AML-193 (cell line): ENCODE measurements at places on chromosomes 5 and 9.

GRCh38 chr9:73050065-73050816 is 97.4 kb upstream of the ALDH1A1 start:
- no peak for DNase-seq

DNA sequence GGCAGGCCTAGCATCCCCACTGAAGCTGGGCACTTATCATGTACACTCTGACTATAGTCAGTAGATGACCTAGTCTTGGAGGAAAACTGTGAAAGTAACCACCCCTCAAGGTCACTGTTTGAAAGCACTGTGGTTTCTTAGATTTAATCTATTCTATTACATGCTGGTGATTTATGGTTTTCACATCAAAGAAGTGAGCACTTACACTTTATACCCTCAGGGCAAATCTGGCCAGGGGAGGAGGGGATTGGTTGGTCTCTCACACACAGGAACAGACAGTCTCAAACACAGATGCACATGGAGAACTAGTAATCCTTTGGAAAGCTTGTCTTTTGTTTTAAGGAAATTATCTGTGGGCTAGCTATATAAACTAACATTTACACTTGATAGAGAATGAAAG is 17.9 kb upstream of the SPIN1 start:
- DNase-seq = no peak

- no peak for DNase-seq
Measured at GRCh38 chr9:72228282-72228681, 79.0 kb downstream of the GDA start.

- DNase-seq = no peak
Measured at GRCh38 chr9:128554155-128554862, 1.9 kb downstream of the SPTAN1 start.

GRCh38 chr5:108639366-108639765 is 108.3 kb upstream of the FER start:
- DNase-seq = no peak

GRCh38 chr5:1344975-1345838 is at the start of gene CLPTM1L:
CLPTM1L (minus strand) TSS chr5:1345099; CDS start chr5:1344841, 258 bp downstream.
- DNase-seq = peak; percentile 62

DNA sequence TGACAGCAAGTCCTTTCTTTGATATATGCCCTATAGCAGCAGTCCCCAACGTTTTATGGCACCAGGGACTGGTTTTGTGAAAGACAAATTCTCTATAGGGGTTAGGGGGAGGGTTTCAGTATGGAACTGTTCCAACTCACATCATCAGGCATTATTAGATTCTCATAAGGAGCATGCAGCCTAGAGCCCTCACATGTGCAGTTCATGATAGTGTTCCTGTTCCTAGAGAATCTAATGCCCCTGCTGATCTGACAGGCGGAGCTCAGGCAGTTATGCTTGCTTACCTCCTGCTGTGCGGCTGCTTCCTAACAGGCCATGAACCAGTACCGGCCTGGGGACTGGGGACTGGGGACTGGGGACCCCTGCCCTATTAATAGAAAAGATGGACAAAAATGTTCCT is 2.7 kb upstream of the RAPGEF6 start:
- DNase-seq = no peak

- DNase-seq = no peak
Measured at GRCh38 chr5:1432296-1432695, 12.9 kb downstream of the SLC6A3 start.

DNA sequence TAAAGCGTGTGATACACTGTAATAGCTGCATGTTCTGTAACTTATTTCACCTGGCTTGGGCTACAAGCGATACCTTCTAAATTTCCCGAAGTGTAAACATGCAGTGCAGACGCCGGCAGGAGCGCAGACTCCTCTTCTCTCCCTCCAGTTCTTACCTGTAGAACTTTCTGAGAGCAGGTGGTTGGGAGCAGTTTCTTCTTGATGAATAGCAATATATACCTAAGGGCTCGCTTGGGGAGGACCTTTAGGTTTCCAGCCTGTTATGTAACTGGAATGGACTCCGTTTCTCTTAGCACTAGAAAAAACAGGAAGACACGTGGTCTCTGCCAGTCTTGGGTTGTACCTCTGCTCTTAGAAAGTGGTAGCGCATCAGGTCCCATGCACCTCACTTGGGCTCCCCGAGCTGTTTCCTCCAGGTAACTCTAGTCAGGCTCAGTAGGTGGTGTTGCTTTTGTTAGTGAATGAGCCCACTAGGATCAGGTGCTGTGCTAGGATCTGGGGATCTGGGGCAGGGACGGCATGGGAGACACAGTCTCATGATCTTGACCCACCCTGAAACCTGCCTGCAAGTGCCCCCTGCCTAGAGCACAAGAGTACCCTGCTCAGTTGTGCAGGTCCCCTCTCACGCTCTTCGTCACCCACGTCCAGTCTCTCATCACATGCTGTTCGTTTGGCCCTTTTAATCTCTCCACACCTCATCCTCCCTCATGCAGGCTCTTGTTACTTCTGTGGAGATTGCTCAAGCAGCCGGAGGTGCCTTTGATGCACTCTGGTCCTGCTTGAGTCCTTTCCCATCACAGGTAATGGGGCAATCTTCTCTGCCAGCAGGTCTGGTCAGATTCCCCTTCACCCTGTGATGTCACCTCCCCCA is 2.8 kb downstream of the TENT4A start:
- DNase-seq = peak; percentile 41

- peak; percentile 33 for DNase-seq
Measured at GRCh38 chr9:131503626-131504465, 1.1 kb downstream of the POMT1 start.

- DNase-seq = peak; percentile 59
Measured at GRCh38 chr5:178467568-178468195, 122.5 kb downstream of the COL23A1 start.

DNA sequence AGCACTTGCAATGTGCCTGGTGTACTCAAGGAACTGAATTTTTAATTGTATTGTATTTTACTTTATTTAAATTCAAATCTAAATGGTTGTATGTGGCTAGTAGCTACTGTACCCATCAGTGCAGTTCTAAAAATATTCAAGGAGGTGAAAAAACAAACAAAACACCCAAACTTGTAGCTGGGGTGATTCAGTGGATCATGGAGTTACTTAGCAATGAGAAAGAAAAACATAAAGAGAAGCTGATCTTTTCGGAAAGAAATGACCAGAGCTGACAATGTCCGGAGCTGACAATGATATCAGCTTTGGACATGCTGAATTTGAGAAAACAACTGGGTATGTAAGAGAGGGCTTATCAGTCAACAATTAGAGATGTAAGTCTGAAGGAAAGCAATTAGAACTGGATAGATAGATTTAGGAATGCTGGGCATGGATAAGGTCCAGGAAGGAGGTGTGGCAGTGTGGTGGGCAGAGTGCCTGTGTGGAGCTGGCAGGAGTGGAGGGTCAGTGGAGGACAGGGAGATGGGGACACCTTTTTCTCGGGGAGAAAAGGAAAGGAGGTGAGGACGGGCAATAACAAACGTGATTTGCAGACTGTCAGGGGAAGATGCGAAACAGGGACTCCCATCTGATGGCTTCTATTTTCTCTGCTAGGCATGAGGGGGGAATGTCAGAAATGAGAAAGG is 113.2 kb downstream of the DCP2 start:
- DNase-seq = no peak

- no peak for DNase-seq
Measured at GRCh38 chr5:93100428-93100827, 480.6 kb downstream of the NR2F1-AS1 start.

GRCh38 chr5:86716121-86716520 is 98.4 kb downstream of the COX7C start:
- no peak for DNase-seq

- DNase-seq = no peak
Measured at GRCh38 chr5:106853266-106853665, 817.5 kb downstream of the EFNA5 start.

GRCh38 chr9:78031893-78032729 is 500 bp upstream of the GNAQ start:
- peak; percentile 80 for DNase-seq
